ENCODE measurements at places on chromosomes 7 and 10.

DNA sequence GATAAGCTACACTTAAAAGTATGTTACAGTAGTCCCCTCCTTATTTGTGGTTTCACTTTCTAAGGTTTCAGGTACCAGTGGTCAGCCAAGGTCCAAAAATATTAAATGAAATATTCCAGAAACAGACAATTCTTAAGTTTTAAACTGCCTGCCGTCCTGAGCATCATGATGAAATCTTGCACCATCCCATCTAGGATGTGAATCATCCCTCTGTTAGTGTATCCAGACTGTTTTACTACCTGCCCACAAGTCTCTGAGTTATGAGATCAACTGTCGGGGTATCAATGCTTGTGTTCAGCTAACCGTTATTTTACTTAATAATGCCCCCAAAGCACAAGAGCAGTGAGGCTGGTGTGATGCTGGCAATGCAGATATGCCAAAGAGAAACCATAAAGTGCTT is 11.4 kb downstream of the KDM7A start:
- no peak for DNase-seq

- no peak for DNase-seq
These were observed 14.1 kb downstream of the TRPV6 start for GRCh38 chr7:142871260-142872105.

- DNase-seq: no peak
These were observed 14.0 kb upstream of the ZNF273 start for GRCh38 chr7:64888901-64889685.

DNA sequence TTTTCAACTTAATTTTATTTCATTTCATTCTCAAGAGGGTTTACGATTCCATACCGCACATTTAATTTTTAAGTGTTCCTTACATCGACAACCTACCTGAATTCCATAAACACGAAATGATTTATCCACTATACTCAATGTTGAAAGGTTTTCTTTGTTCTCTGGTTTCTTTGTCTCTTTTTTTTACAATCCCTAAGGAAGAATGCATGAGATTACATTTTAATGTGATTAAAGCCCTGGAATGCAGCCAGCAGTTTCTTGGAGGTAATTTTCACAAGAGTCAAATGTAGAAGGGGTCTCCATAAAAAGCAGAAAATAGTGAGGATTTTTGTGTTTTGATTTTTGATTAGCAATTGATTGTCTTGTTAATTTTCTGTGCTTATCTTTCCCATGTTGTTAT is 59.2 kb upstream of the ADCY1 start:
- DNase-seq: no peak

- DNase-seq: no peak
These were observed 41.7 kb downstream of the ATAD1 start for GRCh38 chr10:87776328-87776727.

DNA sequence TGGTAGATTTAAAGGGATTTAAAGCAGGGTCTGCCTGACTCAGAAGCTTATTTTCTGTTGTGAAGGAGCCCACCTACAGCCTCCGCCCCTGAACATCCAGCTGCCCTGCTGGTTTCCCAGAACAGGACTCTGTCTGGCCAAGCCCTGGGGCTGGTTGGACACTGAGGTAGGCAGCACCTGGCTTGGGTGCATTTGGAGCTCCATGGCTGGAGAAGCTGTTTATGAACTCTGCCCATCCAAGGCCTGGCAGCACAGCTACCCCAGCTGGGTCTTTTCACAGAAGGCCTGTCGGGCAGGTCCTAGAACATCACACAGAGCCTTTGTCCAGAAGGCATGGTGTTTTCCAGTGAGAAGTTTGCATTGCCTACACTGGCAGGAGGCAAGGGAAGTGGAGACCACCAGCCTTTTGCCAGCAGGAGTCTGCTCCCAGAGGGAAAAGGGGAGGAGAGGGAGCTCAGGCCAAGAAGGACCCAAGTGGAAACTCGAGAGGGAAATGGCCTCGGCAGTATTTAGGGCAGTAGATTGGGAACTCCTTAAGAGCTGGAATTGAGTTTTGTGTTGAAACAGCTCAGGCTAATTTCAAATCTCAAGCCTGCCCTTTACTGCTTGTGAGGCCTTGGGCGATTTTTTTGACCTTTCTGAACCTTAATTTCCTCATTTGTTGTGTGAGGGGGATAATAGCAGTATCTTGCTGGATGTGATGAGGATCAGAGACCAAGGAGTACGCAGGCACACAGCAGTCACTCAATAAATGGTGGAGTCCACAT is 12.3 kb upstream of the PDCD4 start:
- no peak for DNase-seq

DNA sequence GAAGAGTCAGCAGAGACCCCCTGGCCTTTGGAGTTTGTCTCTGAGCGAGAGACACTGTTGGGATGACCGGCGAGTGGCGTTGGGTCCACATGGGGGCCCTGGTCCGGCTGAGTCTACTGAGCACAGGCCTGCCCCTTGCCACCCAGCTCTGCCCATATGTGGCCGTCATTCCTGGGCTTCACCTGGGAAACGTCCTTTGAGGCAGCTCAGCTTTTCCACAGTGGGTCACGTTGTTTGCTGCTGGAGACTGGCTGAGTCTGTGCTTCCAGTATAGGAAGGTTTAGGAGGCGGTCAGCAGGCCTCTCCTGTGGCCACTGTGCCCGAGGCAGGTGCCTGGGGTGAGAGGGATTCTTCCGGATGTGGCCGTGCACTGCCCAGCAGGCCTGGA is 17.1 kb downstream of the ADAM8 start:
- no peak for DNase-seq

DNA sequence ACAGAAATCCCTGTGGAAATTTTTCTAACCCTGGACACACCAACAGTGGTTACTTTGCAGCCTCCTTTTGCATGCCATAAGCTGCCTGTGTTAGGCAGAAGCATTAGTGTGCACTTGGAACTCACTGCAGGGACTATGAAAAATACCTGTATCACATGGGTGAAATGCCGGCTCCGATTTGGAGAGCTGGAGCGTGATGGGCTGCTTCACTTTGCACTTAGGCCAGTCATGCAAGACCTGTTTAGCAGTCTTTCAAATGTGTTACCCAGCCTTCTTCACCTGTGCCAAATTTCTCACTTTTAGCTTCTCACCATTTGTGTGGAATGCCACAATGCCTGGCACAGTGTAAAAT is 11.3 kb downstream of the NCOA4 start:
- no peak for DNase-seq

- no peak for DNase-seq
These were observed 352.1 kb downstream of the FRMD4A start for GRCh38 chr10:13978533-13979115.

DNA sequence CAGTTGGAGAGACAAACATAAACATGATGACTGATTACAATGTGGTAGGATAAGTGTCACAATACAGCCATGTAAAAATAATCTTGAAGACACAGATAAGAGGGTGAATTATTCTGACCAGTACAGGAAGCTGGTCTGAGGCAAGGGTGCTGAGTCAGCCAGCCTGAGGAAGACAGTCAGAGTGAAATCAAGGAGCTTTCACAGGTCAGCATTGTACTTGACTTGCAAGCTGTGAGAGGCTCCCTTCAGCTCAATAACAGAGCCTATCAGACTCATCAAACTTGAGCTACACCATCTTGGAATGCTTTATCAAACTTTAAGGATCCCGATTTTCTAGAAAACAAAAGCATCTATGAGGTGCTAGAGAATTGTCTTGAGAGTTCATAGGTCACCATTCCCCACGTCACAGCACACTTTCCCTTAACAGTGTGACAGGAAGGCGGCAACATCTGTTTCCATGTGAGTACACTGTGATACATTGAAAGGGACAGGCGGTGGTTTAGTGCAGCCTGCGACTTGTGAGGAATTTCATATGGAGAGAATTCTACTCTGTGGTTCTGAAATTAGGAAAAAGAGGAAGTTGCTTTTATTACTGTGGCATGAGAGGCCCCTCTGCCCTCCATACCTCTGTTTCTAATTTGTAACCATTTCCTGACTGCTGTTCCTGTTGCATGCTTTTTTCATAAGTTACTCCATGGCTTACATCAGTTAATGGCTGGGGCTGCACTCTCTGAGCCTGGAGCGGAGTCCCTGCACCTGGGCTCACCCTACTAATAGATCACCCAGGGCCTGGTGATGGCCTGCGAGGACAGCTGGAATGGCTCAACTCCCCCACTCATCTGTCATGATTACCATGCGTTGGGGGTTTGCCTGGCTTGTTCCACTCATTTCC is 417.1 kb downstream of the SUGCT start:
- DNase-seq: no peak

DNA sequence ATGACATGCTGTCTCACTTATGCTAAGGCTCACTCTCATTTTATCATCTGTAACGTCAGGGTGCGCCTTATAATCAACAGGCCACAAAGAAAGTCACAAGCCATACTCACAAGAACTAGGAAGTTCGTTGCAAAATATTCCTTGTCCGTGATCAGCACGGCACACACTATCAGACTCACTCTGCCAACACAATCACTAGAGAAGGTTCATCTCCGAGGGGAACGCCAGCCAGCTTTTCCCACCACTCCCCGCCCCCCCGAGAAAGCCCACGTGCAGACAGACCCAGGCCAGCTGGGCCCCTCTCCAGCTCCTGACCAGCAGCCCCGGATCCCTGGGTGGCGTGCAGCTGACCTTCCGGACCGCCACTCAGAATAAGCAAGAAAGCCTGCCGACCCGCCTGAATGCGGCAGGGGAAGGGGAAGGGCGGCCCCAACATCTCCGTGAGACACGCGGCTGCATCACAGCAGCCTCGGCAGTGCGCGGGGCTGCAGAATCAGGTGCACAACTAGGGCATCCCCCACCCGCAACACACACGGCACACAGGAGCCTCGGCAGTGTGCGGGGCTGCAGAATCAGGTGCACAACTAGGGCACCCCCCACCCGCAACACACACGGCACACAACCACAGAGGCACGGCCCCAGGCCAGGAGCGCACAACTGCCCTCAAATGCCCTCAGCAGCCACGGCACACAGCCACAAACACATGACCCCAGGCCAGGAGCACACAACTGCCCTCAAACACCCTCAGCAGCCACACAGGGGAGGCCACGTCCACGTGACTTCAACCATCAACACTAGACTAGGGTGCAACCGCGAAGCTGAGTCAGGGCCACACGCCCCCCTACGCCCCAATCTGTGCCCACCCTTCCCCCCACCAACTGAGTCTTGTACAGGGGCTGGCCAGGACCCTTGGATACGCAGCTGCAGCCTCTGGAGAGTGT is 2.5 kb upstream of the GPR146 start:
- no peak for DNase-seq

DNA sequence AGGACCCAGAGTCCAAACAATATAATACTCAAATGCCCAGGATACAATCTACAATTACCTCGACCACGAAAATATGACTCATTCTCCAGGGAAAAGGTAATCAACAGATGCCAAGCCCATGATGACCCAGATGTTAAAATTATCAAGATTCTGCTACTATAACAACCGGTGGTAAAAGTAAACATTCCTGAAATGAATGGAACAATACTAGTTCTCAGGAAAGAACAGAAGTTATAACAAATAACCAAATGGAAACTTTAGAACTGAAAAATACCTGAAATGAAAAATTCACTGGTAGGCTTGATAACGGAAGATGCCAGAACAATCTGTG is 34.1 kb upstream of the GUSB start:
- no peak for DNase-seq

DNA sequence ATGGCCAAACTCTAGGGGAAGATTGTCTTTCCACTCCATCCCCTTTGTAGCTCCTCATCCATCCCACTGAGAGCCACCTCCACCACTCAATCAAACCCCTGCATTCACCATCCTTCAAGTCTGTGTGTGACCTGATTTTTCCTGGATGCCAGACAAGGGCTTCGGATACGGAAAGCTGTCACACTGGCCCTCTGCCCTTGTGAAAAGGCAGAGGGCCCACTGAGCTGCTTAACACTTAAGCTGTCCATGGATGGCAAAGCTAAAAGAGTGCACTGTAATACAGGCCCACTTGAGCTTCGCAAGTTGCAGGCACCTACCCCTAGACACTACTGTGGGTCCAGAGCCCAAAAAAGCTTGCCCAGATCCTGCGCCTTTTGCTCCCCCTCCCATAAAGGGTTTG is 237.2 kb downstream of the MAGI2 start:
- no peak for DNase-seq

- DNase-seq: no peak
These were observed 42.5 kb downstream of the PPP1R3C start for GRCh38 chr10:91590142-91590903.

DNA sequence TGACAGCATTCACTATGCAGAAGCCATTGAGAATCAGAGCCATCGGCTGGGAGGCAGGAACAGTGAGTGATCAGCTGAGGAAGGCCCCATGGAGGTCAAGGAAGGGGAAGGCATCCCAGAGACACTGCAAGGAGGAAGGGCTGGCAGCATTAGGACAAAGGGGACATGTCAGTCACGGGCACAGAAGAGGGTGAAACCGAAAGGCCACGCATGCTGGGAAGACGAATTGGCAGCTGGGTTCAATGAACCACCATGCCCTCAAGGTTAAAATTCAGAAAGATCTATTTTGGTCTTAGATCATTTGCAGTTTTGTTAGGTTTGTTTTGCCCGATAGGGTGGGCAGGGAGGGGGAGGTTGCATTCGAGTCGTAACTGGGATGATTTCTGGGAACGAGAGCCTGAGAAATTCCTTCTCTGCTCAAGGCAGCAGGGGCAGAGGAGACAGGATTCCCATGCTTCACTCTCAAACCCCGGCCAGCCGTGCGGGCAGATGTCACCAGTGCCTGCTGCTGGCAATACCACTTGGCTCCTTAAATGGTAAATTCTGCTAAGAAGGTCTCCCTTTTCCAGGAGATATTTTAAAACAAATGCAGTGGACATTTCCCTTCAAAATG is 57.7 kb downstream of the ASB13 start:
- DNase-seq: no peak

- no peak for DNase-seq
These were observed 286.5 kb downstream of the DOCK4 start for GRCh38 chr7:111919631-111920179.

DNA sequence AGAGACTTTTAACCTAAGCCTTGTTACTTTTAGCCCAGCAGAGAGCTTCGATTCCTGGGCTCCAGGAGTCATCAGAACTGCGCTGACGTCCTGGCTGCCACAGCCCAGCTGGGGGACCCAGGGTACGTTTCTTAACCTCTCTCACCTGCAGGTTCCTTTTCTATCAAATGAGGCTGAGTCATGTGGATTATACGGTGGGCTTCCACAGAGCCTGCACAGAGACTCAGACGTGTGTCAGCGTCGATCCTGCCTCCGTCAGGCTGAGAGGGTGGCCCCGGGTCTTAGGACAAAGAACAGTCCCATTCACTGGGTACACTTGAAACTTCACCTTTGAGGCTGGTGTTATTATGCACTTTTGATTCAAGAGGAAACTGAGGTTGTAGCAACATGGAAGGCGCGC is 100.7 kb upstream of the FGFR2 start:
- DNase-seq: no peak

DNA sequence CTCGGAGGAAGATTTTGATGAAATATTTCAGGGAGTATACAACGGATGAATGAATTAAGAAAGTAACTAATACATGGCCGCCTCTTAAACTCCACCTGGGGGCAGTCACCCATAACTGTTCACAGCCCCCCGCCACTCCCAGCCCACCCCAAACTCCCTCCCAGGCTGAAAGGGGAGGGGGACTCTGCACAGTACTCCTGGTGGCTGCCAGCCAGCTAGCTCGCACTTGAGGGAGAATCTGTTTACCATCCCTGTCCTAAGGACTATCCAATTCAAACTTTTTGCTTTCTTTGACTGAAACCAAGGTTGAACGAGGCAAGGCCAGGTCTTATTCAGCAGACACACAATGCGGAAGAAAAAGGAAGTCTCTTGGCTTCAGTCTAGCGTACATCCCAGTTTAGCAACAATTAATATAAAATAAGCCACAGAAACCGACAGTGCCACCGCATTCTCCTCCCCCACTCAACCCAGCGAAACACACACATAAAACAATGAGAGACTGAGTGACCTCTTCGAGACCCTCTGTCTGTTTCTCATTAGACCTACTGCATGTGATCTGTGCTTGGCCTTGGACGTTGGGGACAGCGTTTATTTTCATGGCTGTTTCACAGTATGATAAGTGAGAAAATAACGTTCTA is 219.5 kb downstream of the GLI3 start:
- DNase-seq: no peak
